Lower leg skin (tissue), 4 donors: ENCODE measurements at places on chromosomes 13 and 19.

DNA sequence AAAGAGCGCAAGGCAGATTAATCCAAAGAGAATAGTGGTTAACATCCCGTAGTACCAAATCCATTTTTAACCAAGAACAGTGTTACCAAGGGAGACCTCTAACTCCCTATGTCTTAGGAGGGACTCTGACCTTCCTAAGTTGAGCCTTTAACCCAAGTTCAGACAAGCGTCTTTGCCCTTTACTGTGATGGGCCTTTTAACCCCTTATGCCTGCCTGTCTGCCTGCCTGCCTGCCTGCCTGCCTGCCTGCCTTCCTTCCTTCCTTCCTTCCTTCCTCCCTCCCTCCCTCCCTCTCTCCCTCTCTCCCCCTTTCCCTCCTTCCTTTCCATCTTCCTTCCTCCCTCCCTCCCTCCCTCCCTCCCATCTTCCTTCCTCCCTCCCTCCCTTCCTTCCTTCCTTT, 32.6 kb downstream of the CEACAM1 start:
- no peak for DNase-seq

DNA sequence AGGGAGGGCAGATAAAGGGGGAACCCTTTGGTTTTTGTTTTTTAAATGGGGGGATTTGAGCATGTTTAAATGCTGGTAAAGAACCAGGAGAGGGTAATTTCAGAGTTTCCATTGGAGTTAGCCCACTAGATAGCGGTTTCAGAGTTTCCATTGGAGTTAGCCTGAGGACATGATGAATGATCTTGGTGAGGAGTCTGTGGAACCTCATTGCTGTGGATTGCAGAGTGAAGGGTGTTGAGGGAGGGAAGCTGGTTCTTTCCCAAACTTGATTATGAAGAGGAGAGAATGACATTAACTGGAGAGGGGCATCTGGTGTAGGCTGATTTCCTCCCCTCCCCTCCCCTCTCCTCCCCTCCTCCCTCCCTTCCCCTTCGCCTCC, 5.0 kb downstream of the WASF3 start:
- DNase-seq, result no peak

DNA sequence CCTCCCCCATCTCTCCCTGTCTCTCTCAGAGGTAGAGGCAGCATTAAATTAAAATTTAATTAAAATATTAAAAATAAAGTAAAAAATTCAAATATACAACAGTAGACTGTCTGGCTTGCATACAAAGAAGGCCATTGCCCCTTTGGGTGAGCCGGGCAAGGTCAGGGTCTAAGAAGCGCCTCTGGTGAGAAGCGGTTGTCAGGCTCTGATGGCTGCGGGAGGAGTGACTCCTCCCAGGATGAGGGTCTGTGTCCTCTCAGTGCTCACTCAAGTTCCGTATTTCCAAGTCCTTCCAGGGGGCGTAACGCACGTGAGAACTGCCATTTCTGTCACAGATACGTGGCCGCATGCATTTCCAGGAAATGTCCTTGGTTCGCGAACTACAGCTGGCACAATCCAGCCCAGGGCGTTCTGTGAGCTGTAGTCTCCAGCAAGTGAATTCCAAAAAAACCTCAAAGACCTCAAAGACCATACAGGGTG, 737 bp upstream of the ZNF181 start:
- peak; percentile 89 for DNase-seq

DNA sequence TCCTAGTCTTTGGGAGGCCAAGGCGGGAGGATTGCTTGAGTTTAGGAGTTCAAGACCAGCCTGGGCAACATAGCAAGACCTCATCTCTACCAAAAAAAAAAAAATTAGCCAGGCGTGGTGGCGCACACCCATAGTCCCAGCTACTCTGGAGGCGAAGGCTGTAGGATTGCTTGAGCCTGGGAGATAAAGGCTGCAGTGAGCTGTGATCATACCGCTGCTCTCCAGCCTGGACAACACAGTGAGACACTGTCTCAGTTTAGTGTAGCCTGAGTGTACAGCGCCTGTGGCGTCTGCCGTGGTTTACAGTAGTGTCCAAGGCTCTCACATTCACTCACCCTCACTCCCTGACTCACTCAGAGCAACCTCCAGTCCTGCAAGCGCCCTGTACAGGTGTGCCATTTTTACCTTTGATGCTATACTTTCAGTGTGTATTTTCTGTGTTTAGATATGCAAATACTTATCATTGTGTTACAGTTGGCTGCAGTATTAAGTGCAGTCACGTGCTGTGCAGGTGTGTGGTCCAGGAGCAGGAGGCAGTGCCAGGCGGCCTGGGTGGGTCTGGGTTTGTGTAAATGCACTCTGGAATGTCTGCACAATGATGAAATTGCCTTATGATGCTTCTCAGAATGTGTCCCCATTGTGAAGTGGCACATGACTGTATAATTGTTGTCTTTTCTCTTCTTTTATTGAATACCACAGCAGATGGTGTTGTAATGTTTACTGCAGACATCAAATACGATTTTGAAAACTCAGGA, 36.1 kb upstream of the DCUN1D2 start:
- DNase-seq, result peak; percentile 42

- no peak for DNase-seq
Measured at GRCh38 chr13:90403330-90404082, 944.0 kb upstream of the MIR17HG start.

- DNase-seq, result no peak
Measured at GRCh38 chr19:20151617-20152145, 15.3 kb upstream of the ZNF486 start.

- DNase-seq, result no peak
Measured at GRCh38 chr13:91162589-91162988, 184.9 kb upstream of the MIR17HG start.

DNA sequence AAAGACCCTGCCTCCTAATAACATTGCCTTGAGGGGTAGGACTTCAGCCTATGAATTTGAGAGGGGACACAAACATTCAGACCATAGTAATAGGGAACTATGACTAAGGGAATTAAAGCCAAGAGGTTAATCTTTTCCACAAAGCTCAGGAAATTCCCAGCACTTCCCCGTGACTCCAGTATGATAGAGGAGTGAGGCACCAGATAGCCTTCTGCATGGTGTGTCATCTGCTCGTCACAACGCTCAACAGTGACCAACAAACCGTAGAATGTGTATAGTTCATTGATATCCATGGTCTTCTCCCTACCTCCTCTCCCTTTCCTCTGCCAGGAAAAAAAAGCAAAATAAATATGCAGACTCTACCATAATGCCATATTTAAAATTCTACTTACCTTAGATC, 64.4 kb downstream of the B3GLCT start:
- no peak for DNase-seq

GRCh38 chr13:109165417-109165904, 536.0 kb downstream of the MYO16 start:
- peak; percentile 73 for DNase-seq

DNA sequence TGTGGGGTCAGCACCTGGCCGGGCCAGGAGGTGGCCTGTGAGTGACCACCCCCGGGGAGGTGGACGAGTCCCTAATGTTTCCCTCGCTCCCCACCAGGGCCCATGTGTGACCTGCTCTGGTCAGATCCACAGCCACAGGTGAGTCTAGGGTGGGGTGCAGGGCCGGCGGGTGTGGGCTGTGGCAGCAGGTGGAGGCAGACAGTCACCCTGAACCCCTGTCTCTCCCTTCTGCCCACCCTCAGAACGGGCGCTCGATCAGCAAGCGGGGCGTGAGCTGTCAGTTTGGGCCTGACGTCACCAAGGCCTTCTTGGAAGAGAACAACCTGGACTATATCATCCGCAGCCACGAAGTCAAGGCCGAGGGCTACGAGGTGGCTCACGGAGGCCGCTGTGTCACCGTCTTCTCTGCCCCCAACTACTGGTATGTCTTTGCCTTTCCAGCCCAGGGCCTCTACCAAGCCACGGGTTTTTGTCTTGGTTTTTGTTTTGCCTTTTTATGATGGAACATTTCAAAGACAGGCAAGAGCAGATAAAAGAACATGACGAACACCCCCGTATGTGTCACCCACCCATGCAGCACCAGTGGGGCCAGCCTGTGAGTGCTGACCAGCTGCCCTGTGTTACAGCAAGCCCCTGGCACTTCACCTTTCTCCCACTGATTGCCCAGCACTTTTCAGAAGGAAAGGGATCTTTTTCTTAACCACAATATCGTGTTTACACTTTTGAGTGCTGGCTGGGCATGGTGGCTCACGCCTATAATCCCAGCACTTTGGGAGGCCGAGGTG, 24.9 kb downstream of the CCDC8 start:
- no peak for DNase-seq

GRCh38 chr13:23175920-23176319, 4.9 kb upstream of the SGCG start:
- no peak for DNase-seq

GRCh38 chr13:75945841-75946482, 309.8 kb downstream of the LMO7 start:
- DNase-seq, result no peak

DNA sequence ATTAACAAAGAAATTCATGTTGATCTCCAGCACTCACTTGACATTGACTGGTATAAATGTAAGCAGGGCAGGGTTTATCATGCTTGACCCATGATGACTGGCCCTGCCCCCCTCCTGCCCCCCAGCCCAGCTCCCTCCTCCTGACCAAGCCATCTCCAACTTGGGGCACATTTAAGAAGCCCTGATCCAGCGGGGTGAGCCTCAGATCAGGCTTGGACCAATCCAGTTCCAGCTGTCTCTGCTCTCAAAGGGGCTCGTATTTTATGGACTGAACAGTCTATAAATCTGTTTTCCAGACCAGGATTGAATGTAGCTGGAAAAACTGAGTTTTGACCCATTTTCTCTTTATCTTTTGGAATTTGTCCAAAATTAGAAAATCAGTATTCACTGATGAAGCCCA, 100.0 kb downstream of the COL4A1 start:
- DNase-seq, result no peak

DNA sequence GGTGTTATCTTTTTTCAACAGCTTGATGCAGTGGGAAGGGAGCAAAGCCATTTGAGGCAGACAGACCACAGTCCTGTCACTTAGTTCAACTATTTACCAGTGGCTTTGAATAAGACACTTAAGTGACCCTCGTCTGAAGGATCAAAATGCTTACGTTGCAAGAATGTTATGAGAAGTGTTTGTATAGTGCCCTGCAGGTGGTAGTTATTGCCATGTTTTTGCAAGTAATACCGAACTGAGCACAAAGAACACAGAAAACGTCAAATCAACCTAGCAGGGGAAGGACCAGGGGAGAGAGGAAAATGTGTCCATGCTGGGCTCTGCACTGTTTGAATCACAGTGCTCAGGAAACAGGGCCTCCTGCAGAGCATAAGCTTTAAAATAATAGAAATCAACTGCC, 2.8 kb downstream of the SOHLH2 start:
- no peak for DNase-seq

DNA sequence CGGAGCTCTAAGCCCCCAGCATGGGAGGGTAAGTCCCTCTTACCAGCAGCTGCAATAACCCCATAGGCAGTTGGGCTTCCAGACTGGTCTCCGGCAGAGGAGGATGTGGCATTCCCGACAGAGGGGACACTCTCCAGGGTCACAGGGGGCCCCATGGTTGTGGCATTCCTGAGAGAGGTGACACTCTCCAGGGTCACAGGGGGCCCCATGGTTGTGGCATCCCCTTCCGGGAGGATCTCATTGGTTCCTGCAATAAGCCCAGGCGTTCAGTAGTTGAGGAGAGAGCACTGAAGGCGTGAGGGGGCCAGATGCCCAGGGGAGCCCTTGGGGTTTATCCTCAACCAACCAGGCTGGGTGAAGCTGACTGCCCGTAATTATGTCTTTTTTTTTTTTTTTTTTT, 5.4 kb downstream of the CD320 start:
- DNase-seq, result peak; percentile 77

- peak; percentile 63 for DNase-seq
Measured at GRCh38 chr13:109836629-109837607, 50.5 kb upstream of the IRS2 start.

GRCh38 chr13:23760000-23760399, 129.2 kb downstream of the MIPEP start:
- no peak for DNase-seq

GRCh38 chr19:10915130-10916091, 13.0 kb downstream of the YIPF2 start:
- DNase-seq, result peak; percentile 35

- no peak for DNase-seq
Measured at GRCh38 chr19:5480427-5480836, 25.2 kb downstream of the ZNRF4 start.

DNA sequence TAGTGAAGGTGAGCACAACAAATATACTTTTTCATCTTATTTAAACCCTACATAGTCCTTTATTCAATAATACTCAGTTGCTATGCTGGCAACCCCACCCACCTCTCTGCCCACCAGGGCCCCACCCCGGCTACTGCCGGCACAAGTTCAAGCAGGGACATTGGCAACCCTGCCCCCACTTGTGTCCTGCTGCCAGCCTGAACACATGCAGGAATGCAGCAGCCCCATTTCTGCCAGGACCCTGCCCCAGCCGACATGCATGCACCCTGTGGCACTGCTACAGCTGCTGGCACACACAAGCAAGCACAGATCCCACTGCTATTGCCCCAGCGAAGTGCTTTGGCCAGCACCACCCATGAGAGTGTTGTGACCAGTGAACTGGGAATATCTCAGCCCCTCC, 289.8 kb downstream of the COG6 start:
- DNase-seq, result no peak

GRCh38 chr19:32168606-32169005, 176.8 kb upstream of the ZNF507 start:
- no peak for DNase-seq

- DNase-seq, result no peak
Measured at GRCh38 chr19:1938071-1938470, 2.9 kb upstream of the CSNK1G2 start.

- DNase-seq, result no peak
Measured at GRCh38 chr19:15159251-15159650, 41.5 kb downstream of the NOTCH3 start.

GRCh38 chr13:44679597-44679996, 103.5 kb upstream of the TSC22D1 start:
- DNase-seq, result no peak

DNA sequence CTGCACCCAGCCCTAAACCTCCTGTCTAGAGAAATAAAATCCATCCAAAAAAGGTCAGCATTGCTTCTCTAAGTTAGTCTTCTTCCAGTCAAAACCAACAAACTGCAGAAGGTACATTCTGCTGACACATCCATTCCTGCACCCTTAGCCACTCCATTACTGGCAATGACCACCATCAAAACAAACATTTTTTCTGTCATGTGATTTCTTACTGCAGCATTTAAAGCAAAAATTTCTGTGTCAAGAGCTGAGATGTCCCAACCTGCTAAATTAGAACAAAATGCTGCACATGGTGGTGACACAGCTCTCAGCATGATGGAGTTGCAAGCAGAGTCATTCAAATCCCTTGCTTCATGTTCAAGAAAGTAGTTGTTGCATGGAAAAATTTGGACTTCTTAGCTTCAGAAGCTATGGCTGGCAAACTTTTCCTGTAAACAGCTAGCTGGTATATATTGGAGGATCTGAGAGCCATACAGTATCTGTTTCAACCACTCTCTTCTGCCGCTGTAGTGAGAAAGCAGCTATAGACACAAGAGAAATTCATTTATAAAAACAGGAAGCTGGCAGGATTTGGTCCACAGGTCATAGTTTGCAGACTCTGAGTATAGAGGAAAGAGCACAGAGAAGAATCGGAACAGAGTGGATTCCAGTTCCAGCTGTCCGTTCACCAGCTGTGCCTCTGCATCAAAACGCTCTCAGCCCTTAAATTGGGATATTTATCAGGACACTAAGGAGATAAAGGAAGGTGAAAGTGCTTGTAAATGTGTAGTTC, 17.4 kb downstream of the RUBCNL start:
- peak; percentile 64 for DNase-seq
